NCI-H2029 (cell line): ENCODE measurements at places on chromosomes 16 and 17.

DNA sequence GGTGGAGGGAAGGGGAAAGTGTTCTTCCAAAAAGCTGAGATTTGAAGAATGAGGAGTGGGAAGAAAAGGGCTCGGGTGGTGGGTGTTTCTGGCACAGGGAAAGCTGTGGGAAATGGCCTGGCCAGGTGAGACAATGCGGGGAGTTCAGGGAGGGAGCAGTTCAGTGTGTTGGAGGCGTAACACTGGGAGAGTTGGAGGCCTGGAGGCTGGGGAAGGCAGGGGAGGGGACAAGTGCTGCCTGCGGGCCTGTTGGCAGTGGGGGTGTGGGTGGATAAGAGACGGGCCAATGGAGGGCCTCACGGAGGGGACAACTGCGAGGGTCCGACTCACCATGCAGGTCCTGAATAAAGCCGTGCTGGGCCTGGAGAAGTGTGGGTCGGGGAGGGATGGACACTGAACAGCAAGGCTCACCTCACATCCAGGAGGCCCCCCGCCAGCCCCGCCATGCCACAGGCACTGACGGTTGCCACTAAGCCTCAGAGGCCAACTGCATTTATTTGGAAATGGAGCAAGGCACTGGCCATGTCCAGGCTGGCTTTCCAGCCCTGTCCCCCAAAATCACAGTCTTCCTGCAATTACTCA, 17.8 kb upstream of the KRT19 start:
- no peak for DNase-seq

- no peak for DNase-seq
These were observed 111.7 kb upstream of the MAF start for GRCh38 chr16:79712276-79712675.

- no peak for DNase-seq
These were observed 92.2 kb downstream of the TUBD1 start for GRCh38 chr17:59800530-59800942.

- DNase-seq: no peak
These were observed 11.9 kb downstream of the ANKFN1 start for GRCh38 chr17:56165072-56165641.

GRCh38 chr17:52899235-52899634, 740.7 kb upstream of the CA10 start:
- DNase-seq: no peak

GRCh38 chr16:84617041-84617790, 662 bp downstream of the COTL1 start:
- DNase-seq: no peak

DNA sequence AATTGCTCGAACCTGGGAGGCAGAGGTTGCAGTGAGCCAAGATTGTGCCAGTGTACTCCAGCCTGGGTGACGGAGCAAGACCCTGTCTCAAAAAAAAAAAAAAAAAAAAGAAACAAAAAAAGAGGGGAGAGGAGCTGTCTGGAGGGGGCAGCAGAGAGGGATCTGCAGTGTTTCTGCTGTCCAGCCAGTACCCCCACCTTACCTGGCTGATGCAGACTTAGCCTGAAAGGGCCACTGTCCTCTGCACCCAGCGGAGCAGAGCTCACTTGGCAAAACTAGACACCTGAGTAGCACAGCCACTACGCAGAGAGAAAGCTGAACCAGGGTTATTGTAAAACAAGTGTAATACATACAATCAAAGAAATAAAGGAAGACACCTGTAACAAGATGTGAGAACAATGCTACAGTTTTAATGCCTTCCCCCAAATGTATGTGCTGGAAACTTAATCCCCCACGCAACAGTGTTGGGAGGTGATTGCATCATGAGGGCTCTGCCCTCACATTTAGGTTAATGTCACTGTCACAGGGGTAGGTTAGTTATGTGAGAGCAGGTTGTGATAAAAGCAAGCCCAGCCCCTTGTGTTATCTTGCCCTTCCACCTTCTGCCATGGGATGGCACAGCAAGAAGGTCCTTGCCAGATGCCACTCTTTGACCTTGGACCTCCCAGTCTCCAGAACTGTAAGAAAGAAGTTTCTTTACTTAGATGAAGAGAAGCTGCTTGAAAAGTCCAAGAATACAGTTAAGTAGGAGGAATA, 211.2 kb downstream of the RPTOR start:
- no peak for DNase-seq

- no peak for DNase-seq
These were observed 639 bp upstream of the TRIM65 start for GRCh38 chr17:75897160-75898019.

GRCh38 chr17:38329808-38330730, 13.7 kb downstream of the GPR179 start:
- no peak for DNase-seq

DNA sequence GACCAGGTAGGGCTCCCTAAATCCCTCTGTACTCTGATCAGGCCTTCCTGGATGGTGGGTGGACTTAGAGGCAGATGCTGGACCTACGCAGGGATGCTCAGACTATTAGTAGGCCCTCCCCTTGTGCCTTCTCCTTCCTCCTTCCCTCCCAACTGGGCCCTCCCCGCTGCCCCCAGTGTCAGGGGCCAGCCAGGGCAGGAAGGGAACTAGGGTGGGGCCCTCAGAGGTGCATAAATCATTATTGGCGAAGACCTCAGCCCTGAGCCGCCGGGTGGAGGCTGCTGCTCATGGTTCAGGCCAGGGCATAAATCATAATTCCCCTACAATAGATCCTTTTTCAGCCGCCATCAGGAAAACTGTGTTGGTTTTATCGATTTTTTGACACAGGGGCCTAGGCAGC, 81.4 kb downstream of the MRM1 start:
- DNase-seq: no peak
